ENCODE measurements at places on chromosomes 2 and 18.

DNA sequence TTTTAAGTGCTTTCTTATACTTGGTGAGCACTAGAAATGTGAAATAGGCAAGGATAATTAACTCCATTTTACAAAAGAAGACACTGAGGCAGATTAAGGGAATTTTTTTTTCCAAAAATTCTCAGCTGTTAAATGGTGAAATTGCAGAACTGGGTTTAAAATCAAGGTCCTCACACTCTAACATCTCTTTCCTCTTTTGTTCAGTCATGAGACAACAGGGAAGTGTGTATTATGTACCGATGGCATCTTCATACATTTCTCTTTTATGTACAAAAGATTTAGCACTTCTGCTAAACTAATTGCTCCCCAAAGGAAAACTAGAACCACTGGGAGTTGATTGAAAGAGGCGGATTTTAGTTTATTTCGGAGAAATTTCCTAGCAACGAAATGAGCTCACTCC, 203.0 kb downstream of the SETBP1 start:
- DNase-seq: no peak

GRCh38 chr18:60391571-60392226, 19.1 kb upstream of the MC4R start:
- DNase-seq: no peak

GRCh38 chr18:3910512-3910911, 460.5 kb downstream of the TGIF1 start:
- no peak for DNase-seq

GRCh38 chr18:46849007-46849406, 68.3 kb downstream of the PIAS2 start:
- DNase-seq: no peak

DNA sequence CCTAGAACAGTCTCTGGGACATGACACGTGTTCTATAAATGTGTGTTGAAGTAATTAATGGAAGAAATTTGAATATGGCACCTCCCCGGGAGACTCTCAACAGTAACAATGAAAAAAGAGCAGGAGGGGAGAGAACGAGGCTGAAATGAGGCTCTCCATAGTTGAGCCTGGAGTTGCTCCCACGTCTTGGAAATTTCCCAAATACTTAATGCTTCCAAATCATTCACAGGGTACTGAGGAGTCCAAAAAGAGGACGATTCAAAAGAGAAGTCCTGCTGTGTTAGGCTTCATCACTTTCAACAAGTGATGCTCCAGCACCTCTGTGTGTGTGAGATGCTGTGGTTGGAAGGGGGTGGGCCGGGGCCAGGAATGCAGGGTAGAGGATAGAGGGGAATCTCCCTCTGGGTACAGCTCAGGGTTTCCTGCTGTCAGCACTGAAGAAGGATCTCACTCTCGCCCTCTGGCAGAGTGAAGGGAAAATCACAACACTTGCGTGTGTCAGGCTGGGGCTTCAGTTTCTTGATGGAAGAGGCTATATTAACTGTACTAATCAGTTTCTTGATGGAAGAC, 18.1 kb upstream of the ZNF407 start:
- no peak for DNase-seq

GRCh38 chr2:239534581-239535412, 134.0 kb upstream of the HDAC4 start:
- no peak for DNase-seq

DNA sequence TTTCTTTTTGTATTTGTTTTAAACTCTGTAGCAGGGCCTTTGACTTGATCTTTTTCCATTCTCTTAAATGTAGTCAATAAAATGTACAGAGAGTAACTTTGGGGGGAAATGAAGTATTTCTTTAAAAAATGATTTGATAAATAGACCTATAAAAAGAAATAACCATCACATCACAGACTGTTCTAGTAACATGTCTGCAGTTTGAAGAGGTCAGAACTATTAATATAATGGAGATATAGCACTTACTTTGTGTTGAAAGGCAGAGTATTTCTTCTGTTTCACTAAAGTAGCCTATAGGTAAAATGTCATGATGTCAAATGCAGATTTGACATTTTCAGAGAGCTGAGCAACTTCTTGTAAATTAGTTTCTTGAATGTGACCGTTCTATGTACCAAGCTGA, 55.7 kb upstream of the FAM237A start:
- no peak for DNase-seq

All from fibroblast of the conjunctiva (primary cell).